ENCODE measurements at places on chromosomes 5 and 9.

- peak; percentile 49 for DNase-seq
Observed at GRCh38 chr5:136037001-136037705, 8.4 kb downstream of the TGFBI start.

DNA sequence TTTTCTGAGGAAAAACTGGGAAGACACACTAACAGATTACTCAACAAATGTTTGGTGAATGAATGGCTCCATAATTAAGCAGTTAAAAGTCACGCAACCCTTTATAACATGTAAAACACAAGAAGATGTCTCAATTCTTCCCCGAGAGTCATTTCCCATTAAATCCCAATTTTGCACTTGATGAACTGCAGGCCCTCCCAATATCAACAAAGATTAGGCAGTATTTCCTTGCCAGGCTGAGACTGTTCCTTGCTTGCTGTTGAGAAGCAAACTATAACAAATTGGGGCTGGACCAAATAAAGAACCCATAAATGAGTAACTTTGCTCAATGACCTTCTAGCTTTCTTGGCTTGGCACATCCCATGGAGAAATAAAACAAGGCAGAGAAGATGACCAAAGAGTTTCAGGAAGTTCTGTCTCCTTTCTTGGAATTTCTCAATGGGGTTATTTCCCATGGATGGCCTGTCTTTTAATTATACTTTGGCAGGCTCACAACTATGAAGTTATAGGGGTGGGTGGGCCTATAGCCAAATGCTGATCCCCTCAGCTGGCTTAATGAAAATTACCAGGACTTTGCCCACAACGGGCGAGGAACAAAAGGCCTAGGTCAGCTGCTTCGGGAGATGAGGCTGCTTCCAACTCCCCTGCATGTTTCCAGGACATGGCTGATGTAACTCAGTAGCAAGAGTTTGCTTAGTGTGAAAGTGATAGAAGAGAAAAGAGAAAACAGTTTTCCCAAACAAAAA, 243.1 kb upstream of the RFX3 start:
- DNase-seq, result no peak

GRCh38 chr5:103346162-103346748, 87.7 kb downstream of the MACIR start:
- DNase-seq, result no peak

DNA sequence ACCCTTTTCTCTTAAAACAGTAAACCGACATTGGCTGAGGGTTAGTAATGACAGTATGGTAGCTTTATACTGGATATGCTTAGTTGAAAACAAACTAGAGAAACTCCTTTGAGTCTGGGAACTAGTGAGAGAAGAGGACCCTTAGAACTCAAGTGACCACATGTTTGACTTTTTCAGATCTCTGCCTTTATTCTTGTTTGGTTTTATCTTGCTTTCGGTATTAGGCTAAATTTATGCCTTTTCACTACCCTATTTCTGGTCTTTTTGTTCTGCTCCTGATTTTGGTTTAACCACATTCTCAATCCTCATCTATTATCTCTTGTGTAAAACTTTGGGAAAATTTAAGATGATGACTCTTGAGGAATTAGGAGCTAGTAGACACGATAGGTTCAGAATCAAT, 11.0 kb downstream of the SNAPC3 start:
- DNase-seq, result no peak

DNA sequence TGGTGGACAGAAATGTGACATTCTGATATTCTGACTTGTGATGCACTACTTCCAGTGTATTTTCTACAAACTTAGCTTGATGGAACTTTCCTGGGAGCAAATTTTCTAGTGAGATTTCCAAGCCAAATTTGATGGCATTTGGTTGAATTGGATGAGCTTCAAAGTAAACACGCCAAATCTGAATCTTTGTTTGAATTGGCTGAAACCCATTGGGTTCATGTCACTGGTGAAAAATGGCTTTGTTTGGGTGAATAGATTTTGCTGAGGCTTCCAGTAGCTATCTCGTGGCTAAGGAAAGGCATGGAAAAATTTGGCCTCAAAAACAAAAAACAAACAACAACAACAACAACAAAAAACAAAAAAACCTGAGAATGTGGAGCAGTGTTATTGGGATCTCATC, 271.1 kb upstream of the RPS23 start:
- no peak for DNase-seq

GRCh38 chr9:136247947-136248637, 2.5 kb upstream of the QSOX2 start:
- DNase-seq, result no peak

- DNase-seq, result no peak
Observed at GRCh38 chr5:120454094-120454798, 9.9 kb upstream of the PRR16 start.

GRCh38 chr9:28155671-28156070, 582.4 kb upstream of the C9orf72 start:
- no peak for DNase-seq

DNA sequence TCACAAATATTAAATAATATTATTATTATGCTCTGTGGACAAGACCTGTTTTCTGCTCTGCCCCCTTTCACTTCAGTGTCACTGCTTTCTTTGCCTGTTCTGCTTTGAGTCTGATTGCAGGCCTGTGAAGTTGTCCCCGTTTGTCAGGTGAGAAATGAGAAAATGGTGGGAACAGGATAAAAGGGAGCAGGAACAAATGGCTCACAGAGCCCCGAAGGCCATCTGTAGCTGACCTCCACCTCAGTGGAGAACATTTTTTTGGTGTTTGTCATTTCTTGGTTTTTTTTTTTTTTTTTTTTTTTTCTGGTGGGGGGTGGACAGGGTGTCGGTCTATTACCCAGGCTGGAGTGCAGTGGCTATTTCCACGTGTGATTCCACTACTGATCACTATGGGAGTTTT, 13.2 kb upstream of the S100Z start:
- DNase-seq, result no peak
